Activated CD8-positive, alpha-beta T cell treated with anti-CD3 and anti-CD28 coated beads, Interleukin-2, amount 10 ng/mL, durations not matched to agents 7 days and 5 days (primary cell): ENCODE measurements at places on chromosomes 12 and 14. TPM values are rescaled to one million over a fixed set of nuclear protein-coding genes. Genes with fewer than 3 reads are reported as not detected.

- no peak for DNase-seq
Observed at GRCh38 chr14:68219407-68219806, 399.8 kb downstream of the RAD51B start.

- DNase-seq, result no peak
Observed at GRCh38 chr12:105576261-105576660, 245.8 kb downstream of the C12orf75 start.

- peak; percentile 82 for DNase-seq
Observed at GRCh38 chr12:64610660-64611340, 505 bp downstream of the RASSF3 start.

ACOT6 gene
- total RNA-seq, result not detected
